ENCODE measurements at places on chromosomes 4 and X. TPM values are rescaled to one million over a fixed set of nuclear protein-coding genes. Genes with fewer than 3 reads are reported as not detected.

Gene ADGRG4
- total RNA-seq, result 2.0 TPM

Gene TEC
- under 0.01 TPM for total RNA-seq

Gene RAB40A
- total RNA-seq, result 8.7 TPM

Gene GUCY1A1
- total RNA-seq, result 160 TPM

Gene SYP
- 3.0 TPM for total RNA-seq

Gene CSAG3
- not detected for total RNA-seq

Gene TMEM255A
- 0.51 TPM for total RNA-seq

Gene CLIC2
- 25.0 TPM for total RNA-seq

Gene ADH1A
- 0.88 TPM for total RNA-seq

Gene FRMD7
- total RNA-seq, result 1.6 TPM

Gene FAT1
- 66.9 TPM for total RNA-seq

Gene SLC7A11
- not detected for total RNA-seq

Gene EBP
- 22.1 TPM for total RNA-seq

Gene KLKB1
- total RNA-seq, result not detected

Gene TEX13D
- not detected for total RNA-seq

- DNase-seq, result no peak
Observed at GRCh38 chr4:28948501-28948900, 1771.7 kb upstream of the PCDH7 start.

DNA sequence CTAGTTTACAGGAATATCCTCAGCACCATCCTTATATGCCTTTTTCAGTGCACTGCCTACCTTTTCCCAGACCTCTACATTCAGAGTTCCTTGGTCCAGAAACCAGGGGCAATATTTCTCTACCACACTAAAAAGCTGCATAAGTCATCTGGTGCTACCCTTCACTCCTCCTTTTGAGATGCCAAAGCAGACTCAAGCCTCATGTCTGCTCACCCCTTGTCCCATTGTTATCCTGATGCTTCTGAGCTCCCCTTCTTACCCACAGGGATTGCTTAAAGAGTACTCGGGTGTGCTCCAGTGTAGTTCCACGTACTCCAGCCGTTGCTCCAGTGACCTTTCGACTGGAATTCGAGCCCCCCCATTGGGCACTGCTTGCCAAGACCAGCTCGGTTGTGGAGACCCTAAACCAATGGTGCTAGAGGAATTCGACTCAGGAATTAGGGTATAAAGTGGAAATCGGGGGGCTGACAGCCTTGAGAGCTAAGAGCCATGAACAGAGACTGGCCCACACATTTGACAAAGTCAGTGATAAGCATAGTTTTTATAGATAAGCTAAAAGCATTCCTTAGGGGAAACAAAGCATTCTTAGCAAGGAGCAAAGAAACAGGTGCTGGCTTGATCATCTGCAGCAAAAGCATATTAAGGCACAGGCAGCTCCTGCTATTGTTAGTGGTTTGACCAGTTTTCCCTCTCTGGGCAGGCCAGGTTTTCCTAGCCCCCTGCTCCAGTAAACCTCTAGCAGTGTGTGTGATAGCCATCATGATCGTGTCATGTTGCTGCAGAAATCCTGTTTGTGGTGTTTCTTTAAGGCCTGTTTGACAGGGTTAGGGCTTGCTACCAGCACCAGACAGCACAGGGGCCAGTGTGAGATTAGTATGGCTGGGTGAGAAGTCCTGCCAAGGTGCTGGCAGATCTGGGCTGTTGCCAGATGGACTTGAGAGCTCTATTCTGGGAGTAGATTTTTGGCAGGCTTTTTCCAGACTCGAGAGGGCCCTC lies 57.5 kb upstream of the WDR1 start:
- DNase-seq, result peak; percentile 28

- DNase-seq, result no peak
Observed at GRCh38 chr4:114027596-114027995, 48.1 kb upstream of the ARSJ start.

DNA sequence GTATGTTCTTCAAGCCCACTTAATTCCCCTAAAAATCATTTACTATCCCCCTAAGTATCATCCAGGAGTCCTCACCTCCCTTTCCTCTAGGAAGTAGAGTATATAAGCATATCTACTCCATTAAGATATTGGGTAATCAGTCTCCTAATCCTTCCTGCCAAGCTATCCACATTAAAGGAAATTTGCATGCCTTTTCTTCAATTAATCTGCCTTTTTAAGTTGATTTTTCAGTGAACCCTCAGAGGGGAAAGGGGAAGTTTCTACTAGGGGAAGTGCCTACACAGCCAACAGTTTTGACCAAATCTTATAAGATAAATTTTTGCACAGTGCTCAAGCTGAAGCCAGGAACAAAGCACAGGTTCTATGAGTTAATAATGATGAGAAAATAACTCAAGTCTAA lies 222.8 kb downstream of the NLGN4X start:
- no peak for DNase-seq

DNA sequence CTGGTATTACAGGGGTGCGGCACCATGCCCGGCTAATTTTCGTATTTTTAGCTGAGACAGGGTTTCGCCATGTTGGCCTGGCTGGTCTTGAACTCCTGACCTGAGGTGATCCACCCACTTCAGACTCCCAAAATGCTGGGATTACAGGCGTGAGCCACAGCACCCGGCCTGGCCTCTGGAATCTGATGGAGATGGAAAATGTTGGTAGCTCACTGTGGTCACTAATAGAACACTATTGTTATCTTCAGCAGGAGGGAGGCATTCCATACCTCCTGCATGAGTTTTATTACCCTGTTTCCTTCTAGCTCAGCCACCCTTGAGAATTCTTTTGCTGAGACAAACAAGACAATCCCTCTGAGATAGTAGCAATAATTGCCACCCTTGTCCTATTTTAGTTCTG lies 105.0 kb downstream of the SHROOM3 start:
- no peak for DNase-seq

DNA sequence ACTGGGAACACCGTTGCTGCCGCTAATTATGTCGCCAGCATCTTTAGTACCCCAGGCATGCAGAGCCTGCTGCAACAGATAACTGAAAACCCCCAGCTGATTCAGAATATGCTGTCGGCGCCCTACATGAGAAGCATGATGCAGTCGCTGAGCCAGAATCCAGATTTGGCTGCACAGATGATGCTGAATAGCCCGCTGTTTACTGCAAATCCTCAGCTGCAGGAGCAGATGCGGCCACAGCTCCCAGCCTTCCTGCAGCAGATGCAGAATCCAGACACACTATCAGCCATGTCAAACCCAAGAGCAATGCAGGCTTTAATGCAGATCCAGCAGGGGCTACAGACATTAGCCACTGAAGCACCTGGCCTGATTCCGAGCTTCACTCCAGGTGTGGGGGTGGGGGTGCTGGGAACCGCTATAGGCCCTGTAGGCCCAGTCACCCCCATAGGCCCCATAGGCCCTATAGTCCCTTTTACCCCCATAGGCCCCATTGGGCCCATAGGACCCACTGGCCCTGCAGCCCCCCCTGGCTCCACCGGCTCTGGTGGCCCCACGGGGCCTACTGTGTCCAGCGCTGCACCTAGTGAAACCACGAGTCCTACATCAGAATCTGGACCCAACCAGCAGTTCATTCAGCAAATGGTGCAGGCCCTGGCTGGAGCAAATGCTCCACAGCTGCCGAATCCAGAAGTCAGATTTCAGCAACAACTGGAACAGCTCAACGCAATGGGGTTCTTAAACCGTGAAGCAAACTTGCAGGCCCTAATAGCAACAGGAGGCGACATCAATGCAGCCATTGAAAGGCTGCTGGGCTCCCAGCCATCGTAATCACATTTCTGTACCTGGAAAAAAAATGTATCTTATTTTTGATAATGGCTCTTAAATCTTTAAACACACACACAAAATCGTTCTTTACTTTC lies 1.8 kb downstream of the UBQLN2 start:
- DNase-seq, result no peak

GRCh38 chrX:155819966-155820491 lies 61.1 kb upstream of the VAMP7 start:
- peak; percentile 35 for DNase-seq

- no peak for DNase-seq
Observed at GRCh38 chr4:26253968-26254367, 66.8 kb upstream of the RBPJ start.

- no peak for DNase-seq
Observed at GRCh38 chr4:43993196-43993902, 455.3 kb downstream of the KCTD8 start.

DNA sequence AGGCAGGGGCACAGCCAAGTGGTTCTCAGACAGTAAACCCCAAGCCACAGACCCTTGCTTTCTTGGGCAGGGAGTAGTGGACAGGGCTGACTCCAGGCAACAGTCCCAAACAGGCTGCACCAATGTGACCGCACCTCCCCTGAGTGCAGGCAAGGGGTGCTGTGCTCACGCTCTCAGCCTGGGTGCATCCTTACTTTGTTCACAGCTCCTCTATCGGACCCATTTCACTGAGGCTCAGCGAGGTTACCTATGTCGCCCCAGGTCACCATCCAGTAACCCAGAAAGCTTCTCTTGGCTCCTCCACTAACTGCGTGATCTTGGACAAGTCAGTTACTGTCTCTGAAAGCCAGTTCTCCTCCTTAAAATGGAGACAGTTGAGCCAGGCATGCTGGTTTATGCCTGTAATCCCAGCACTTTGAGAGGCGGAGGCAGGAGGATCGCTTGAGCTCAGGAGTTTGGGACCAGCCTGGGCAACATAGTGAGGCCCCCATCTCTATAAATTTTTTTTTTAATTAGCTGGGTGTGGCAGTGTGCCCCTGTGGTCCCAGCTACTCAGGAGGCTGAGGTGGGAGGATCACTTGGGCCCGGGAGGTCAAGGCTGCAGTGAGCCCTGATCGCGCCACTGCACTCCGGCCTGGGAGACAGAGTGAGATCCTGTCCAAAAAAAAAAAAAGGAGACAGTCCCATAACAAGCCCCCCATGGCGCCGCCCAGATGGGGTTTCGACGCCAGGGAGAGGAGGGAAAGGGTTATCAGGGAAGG lies 823 bp upstream of the MAN2B2 start:
- DNase-seq, result no peak

GRCh38 chrX:119706616-119707015 lies 13.6 kb upstream of the SEPTIN6 start:
- DNase-seq, result no peak

- no peak for DNase-seq
Observed at GRCh38 chr4:74206088-74206825, 48.3 kb downstream of the MTHFD2L start.

Data from uterus (tissue), 4 donors.